ENCODE measurements at places on chromosomes 6 and 20.

GRCh38 chr6:82385102-82385501 is 21.5 kb downstream of the TPBG start:
- no peak for DNase-seq

DNA sequence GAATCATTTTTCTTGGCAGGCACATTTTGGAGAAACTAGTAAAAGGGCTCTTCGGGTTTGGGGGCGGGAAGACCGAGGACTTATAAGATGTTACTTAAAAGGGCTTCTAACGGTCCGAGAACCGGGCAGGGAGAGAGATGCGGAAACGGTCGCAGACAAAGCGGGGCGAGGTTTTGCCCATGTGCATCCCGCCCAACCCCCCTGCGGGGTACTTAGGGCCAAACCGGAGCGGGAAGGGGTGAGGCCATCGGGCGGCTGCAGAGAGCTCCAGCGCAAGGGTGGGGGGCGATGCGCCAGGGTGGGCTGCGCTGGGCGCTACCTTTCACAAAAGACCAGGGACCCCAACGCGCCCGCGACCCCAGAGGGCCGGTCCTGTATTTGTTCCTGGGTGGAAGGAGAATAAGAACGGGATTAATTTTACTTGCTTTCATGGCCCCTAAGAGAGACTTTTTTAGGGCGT is 616 bp downstream of the TUBB start:
- peak; percentile 80 for DNase-seq

DNA sequence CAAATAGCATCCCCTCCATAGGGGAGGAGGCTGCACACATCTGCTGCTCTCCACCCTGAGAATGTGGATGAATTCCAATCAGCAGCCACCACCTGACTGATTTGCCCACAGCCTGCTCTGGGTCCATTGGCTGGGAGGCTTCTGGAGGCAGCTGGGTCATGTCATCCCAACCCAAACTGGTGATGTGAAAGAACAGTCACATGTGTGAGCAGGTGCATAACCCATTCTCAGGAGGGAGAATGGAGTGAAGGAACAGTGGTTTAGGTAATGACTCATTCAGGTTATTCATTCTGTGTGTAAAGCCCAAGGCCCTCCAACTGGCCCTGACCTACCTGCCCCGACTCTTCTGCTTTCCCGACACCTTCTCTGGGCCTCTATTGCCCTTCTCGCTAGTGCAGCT is 90.9 kb upstream of the GCM1 start:
- DNase-seq, result peak; percentile 47

DNA sequence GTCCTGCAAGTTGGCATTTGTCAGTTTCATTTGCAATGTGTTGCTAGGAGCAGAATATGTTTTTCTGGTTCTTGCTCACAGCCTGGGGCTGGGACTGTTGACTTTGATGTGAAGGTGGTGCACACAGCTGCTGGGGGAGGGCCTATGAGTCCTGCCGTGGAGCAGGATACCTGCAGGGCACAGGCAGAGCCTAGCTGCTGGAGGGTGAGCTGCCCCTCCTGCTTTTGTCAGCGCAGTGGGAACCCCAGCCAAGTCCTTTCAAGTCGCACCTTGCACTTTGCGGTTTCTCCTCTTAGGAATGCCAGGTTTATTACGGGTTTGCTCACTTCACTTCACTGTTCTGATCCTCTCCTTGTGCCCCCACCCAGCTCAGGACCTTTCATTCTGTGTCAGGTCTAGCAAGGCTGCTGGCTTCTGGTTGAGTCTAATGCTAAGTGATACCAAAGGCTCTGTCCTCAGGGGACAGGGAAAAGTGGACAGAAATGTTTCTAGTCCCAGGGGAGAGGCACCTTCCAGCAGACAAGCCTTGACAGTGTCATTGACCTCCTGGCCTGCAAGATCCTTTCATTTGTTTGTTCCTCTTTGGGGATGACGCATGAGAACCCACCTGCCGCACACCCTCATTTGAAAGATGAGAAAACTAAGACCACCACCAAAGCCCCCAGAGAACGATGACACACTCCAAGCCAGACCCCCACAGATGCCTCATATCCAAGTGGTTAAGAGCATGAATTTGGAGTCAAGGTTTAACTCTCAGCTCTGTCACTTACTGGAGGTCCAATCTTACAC is 2.7 kb upstream of the SPO11 start:
- DNase-seq, result no peak

DNA sequence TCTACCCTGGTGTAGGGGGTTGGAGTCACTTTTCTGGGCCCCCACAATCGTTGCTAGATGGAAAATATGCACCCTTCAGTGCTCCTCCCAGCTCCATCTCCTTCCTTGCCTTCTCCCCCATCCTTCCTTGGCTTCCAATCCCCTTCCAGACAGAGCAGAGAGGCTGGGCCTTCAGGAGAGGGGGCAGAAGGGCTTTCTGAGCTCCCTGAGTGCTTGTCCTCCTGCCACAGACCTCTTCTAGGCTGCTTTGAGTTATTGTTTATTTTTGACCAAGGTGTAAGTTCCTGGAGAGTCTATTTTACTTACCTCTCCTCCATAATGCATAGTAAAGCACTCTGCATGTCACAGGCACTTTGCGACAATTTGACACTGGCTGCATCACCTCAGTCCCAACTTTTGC is 96.4 kb upstream of the CNKSR3 start:
- no peak for DNase-seq

DNA sequence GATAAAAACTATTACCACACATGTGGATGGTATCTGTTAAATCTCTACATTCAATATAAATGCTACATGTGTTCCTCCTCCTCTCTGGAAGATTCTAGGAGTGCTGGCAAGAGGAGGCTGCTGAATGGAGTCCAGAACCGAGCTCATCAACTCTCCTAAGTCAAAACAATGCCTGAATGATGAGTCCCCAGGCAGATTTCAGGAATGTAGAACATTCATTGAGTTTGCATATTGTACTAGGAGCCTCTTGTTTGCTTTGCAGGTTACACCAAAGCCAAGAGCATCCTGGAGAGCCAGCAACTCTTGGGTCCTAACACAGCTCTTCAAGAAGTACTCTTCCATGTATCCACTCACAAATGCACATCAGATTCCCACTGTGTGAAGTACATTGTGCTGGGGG is 117.6 kb upstream of the UST start:
- no peak for DNase-seq

- peak; percentile 67 for DNase-seq
Measured at GRCh38 chr6:137867685-137868509, 838 bp downstream of the TNFAIP3 start.

DNA sequence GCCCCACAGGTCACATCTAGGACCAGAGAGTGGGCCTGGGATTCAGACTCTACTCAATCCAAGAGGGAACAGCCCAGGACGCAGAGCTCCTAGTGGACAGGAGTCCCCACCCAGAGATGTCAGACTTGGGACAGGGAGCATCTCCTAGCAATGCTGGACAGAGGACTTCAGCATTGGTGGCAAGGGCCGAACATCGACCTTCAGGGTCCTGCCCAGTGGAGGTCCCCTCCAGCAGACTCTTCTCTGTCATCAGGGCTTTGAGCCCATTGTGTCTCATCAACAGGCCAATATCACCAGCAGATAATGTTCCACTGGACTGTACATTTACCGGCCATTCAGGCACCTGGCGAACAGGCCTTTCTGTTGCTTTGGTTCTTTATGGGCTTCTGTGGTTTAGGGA is 159.8 kb upstream of the SNX9 start:
- no peak for DNase-seq

GRCh38 chr20:38108438-38108985 is 56.6 kb downstream of the TGM2 start:
- no peak for DNase-seq

- no peak for DNase-seq
Measured at GRCh38 chr6:51505434-51505833, 582.0 kb downstream of the PKHD1 start.

DNA sequence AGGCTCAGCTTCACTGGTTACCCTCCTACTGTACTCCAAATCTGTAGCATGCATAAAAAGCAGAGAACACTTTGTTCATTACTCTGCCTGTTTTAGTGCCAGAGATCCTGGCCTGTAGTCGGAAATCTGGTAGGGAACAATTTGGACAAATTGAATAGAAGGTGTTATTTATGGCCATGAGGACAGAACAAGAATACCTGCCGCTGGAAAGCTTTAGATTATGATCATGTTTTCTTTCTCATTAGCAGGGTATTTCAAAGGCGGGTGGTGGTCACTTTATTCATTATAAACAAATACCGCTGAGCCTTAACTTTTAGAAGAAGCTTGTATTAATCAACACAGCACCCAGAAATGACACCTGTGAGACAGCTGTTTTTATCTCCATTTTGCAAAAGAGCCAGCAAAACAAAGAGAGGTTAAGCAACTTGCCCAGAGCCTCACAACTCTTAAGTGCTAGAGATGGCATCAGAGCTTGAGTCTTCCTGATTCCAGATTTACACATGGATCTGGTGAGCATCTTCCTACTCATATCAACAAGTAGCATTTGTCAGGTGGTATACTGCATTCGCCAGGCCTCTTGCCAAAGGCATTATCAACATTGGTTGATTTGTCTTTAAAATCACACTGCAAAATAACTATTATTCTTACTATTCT is 110.5 kb downstream of the LCA5 start:
- DNase-seq, result no peak

- peak; percentile 8 for DNase-seq
Measured at GRCh38 chr20:13610184-13610583, 28.5 kb downstream of the TASP1 start.

- DNase-seq, result no peak
Measured at GRCh38 chr6:16559071-16559470, 202.2 kb downstream of the ATXN1 start.

DNA sequence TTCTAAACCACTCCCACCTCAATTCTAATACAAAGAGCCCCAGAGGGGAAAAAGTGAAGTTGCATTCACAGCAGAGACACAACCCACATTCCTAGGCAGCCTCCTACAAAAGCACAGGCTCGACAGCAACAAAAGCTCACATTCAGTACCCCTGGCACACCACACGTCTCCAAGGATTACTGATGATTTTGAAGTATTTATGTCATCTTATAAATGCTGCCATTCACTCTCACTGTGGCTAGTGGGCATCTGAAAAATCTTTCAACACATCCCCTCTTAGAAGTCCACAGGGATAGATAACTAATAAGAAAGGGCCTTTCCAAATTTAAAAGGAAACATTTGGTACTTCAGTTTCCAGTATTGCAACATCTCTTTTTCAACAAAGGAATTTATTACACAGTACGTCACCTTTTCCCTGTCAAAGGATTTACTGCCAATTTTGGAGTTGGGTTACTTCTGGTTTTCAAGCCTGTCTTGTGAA is 146.7 kb downstream of the TASP1 start:
- no peak for DNase-seq

DNA sequence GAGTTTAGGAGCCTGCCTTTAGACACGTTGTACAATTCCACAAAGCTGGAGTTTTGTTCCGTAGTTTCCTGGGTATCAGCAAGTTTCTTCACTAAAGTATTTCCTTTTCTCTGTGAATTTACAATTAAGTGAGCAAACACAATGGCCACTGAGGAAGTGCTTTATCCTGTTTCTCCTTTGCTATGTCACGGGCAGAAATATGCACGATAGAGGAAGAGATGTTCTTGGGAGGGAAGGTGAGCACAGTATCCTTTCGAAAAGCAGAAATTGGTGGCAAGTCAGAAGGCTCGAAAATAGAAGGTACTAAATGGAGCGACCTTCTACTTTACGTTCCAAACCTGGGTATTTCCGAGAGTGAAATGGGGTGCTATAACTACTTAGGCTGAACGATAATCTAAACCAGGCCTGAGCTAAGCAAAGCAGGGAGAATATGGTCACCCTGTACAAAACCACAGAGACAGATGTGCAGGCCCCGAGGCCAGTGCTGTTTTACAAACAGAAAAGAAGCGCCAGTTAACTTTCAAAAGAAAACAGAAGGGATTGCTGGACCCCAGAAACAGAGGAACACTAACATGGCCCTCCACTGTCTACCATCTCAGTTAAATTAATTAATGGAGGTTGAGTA is 259.6 kb downstream of the TBC1D7 start:
- DNase-seq, result no peak

DNA sequence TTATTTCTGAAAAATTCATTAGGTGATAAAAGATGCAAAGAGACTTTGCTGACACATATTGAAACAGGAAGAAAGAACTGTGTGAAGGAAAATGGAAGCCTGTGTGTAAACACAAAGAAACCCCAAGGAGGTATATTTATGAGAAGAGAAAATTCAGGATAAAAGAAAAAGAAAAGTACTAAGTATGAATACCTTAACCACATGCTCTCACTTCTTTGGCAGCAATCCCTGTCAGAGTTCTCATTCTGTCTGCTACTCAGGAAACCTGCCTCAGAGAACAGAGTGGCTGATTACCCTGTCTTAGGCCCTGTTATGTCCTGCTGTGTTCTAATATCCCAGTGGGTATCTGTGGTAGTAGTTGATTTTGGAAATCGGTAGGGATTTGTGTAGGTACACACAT is 457.9 kb downstream of the TBC1D32 start:
- no peak for DNase-seq

GRCh38 chr6:155126727-155127439 is 131.8 kb downstream of the TIAM2 start:
- DNase-seq, result peak; percentile 87

DNA sequence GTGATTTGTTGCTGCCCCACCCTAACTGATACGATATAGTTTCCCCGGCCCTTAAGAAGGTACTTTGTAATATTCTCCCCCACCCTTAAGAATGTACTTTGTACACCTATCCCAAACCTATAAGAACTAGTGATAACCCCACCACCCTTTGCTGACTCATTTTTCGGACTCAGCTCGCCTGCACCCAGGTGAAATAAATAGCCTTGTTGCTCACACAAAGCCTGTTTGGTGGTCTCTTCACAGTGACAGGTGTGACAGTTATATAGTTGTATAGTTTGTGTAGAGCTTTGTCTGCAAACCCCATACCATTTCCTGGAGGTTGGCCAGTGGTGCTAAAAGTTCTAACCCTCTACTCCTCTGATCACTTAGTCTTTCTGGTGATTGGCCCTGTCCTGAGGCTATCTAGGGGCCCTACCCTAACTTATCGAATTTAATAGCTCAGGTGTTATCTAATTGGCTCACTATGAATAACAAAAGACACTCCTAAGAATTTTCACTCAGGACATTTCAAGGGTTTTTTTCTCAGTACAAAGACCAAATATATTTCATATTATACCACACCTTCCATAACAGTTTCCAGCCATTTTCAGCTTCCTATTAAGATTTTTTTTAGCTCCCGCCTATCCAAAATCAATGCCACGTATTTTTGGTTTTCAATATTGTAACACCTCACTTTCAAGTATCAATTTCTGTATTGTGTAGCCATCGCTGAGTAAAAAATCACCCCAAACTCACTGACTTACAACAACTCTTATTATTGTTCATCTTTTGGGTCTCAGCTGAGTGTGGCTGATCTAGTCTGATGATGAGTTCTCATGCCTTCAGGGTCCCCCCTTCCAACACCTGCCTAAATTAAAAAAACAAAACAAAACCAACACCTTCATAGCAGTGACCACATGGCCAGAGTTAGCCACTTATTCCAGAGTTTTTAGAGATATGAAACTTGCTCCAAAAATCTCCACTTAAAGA is 9.8 kb upstream of the BTN1A1 start:
- DNase-seq, result peak; percentile 37

DNA sequence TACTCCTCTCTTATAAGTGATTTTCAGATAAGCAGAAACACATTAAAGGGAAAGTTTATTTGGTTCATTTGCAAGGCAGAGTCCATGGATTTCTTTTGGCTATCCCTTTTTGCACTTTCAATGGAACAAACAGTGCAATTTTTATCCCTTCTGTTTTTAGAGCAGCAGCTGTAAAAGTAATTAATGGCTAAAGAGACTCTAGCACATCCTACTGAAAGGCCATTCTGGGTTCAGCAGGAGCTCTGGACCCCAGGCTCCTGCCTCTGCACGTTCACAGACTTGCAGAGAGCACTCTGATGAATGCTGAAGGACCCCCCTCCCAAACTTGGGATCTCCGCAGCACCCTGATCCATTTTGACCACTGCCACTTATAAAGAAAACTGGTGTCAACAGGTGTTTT is 40.3 kb upstream of the PDE7B start:
- no peak for DNase-seq

- DNase-seq, result no peak
Measured at GRCh38 chr6:2791450-2791974, 26.3 kb downstream of the WRNIP1 start.
